ENCODE measurements at places on chromosomes 3 and 15. TPM values are rescaled to one million over a fixed set of nuclear protein-coding genes. Genes with fewer than 3 reads are reported as not detected.

- DNase-seq, result peak; percentile 49
Measured at GRCh38 chr15:46703020-46703861, 1014.1 kb upstream of the SEMA6D start.

The SHF gene
- 7.3 TPM for total RNA-seq

The FANCD2OS gene
- not detected for total RNA-seq

GRCh38 chr15:54660356-54660755 lies 536.4 kb downstream of the RSL24D1 start:
- no peak for DNase-seq

The TM4SF1 gene
- total RNA-seq, result 90.2 TPM

The NAALADL2 gene
- 76.0 TPM for total RNA-seq

The CFAP100 gene
- not detected for total RNA-seq

The KBTBD13 gene
- total RNA-seq, result 2.6 TPM

Measured in tongue (tissue), 3 donors.